Activated CD8-positive, alpha-beta T cell treated with anti-CD3 and anti-CD28 coated beads, Interleukin-2, amount 10 ng/mL, durations not matched to agents 7 days and 5 days (primary cell): ENCODE measurements at places on chromosomes 3 and 15. TPM values are rescaled to one million over a fixed set of nuclear protein-coding genes. Genes with fewer than 3 reads are reported as not detected.
A peak's percentile ranks its signal among the peaks of the same experiment; 100 is the strongest.

DNA sequence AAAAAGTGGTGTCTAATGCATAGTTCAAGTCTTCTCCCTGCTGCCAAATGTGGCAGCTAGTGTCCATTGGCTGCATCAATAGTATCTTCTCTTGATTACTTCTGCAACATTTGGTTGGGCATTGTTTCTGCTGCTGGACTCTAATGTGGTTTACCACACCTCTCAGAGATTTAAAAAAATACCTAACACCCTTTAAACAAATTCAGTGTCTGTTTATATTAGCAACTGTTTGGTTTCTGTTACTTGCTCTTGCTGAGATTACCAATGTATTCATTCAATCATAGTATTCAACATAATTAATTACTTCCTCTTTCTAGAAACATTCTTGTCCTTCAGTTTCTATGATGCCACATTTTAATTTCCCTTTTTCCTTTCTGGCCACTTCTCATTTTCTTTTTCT lies 20.3 kb upstream of the NECTIN3 start:
- no peak for DNase-seq
- no peaks in the 10 kb centered on the region for H3K36me3 ChIP-seq
- H3K4me3 ChIP-seq: no peak overlapping the region
- no peaks in the 10 kb centered on the region for H3K4me1 ChIP-seq

DNA sequence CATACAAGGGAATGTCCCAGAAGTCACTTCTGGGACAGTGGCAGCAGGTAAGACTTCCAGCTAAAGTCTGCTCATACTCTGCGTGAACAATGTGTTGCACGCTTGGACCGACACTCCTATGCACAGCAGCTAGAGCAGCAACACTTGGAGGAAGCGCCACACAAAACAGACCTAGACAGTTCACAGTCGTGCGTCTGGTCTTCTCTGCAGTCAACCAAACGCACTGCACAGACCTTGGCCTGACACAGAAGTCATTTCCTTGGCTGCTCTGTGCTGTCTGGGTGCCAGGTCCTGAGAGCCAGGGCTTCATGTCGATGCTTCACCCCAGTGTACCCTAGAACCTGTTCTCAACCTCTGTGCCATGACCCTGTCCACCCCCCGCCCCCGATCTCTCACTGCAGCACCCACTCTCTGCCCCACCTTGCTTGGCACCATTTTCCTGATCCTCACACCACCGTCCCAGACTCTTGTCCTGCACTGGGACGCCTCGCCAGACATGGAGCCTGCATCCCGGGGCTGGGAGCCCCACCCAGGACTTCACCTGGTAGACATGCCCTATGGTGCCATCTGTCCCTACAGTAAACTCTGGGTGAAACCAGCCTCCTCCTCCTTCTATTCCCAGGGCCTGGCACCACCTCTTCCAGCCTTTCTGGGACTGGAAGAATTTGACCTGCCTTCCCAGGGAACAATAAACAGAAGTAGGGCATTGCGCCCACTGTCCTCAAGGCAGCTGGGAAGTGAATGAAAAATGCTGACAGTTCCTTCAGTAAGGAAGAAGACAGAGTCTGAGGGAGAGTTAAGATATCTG lies 3.1 kb downstream of the ATP10A start:
- peak overlapping the region; percentile 95 for H3K27ac ChIP-seq
- peak overlapping the region; percentile 96 for H3K4me3 ChIP-seq
- peak; percentile 59 for DNase-seq
- peaks cover 70% of the 10 kb centered on the region for H3K36me3 ChIP-seq

The LRRC15 gene
- not detected for total RNA-seq

- H3K36me3 ChIP-seq: peaks cover 8% of the 10 kb centered on the region
- H3K27ac ChIP-seq: no peak overlapping the region
- H3K4me3 ChIP-seq: no peak overlapping the region
- no peaks in the 10 kb centered on the region for H3K27me3 ChIP-seq
These were observed 113.2 kb downstream of the TCF12 start for GRCh38 chr15:57031605-57032004.

- no peak overlapping the region for H3K4me3 ChIP-seq
- no peaks in the 10 kb centered on the region for H3K36me3 ChIP-seq
- DNase-seq: no peak
- H3K4me1 ChIP-seq: no peaks in the 10 kb centered on the region
- no peaks in the 10 kb centered on the region for H3K27me3 ChIP-seq
These were observed 77.7 kb upstream of the NR2E3 start for GRCh38 chr15:71732636-71733035.

The CLRN1 gene
- total RNA-seq: not detected

DNA sequence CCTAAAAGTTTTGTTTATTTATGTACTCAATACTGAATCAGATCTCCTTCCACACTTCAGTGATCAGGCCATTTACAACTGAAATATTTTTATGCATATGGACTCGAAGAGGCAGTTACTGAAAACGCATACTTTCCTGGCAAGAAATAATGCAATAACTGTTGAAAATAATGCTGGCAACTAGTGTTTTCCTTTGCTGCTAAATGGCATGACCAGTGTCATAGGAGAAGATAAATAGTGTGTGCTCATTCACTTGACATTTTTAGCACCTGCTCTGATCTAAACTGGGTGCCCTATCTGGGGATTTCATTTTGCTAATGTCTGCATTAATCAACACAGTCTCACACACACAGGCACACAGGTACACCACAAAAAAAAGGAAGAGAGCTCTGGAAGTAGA lies 695.2 kb downstream of the TUSC7 start:
- no peak overlapping the region for H3K4me3 ChIP-seq
- no peaks in the 10 kb centered on the region for H3K27me3 ChIP-seq
- no peak for DNase-seq
- H3K36me3 ChIP-seq: no peaks in the 10 kb centered on the region

GRCh38 chr3:35537265-35537664 lies 102.1 kb upstream of the ARPP21 start:
- no peak overlapping the region for H3K4me3 ChIP-seq
- DNase-seq: no peak
- no peaks in the 10 kb centered on the region for H3K4me1 ChIP-seq
- H3K36me3 ChIP-seq: no peaks in the 10 kb centered on the region
- no peaks in the 10 kb centered on the region for H3K27me3 ChIP-seq
